ENCODE measurements at places on chromosomes 1 and 21.

DNA sequence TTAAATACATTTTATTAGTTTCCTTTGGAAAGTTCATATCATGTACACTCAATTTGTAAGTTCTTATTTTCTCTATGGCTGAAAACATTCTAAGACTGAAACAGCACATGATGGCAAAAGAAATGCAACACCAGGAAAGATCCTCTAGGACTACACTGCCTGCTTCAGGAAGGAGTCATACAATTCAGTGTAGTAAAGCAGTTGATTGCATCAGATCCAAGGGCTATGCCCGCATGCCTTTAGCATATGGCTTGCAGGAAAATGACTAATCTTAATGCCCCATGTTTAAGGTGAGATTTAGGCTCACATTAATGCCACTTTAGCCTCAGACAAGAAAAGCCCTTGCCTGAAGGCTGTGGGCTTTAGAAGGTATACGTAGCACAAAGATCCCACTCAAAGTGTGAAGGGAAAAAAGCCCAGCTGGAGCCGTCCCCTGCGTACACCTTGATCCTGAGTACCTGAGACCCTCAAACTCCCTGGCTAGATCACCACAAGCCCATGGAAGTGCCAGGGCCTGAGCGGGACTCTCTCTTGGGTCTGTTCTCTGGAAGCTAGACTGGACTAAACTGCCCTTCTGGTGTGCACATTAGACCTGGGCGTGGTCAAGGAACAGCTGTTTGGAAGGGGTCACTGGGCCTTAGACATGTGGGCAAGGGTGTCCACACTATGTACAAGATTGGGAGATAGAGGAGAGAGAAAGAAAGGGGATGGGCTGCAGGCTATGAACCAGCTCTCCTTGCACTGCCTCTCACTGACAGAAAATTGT lies 52.9 kb downstream of the ESRRG start:
- no peak for DNase-seq

GRCh38 chr1:52551507-52552235 lies 1.2 kb downstream of the TUT4 start:
- DNase-seq = no peak

DNA sequence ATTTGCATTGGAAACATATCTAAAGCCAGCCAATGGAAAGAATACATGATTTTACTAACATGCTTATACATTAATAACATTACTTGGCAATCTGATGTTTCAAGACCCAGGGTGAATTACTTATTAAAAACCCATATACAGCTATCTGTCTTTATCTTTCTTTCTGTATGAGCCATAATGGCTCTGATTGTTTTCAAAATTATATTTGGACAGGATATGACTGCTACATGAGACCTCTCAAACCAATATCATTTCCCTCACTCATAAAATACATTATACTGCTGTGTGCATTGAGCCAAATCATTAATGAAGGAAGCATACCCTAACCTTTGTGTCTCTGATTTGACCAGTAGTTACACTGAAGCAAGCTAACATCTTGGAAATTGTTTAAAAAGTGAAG lies 205.9 kb upstream of the DPYD start:
- DNase-seq = no peak

DNA sequence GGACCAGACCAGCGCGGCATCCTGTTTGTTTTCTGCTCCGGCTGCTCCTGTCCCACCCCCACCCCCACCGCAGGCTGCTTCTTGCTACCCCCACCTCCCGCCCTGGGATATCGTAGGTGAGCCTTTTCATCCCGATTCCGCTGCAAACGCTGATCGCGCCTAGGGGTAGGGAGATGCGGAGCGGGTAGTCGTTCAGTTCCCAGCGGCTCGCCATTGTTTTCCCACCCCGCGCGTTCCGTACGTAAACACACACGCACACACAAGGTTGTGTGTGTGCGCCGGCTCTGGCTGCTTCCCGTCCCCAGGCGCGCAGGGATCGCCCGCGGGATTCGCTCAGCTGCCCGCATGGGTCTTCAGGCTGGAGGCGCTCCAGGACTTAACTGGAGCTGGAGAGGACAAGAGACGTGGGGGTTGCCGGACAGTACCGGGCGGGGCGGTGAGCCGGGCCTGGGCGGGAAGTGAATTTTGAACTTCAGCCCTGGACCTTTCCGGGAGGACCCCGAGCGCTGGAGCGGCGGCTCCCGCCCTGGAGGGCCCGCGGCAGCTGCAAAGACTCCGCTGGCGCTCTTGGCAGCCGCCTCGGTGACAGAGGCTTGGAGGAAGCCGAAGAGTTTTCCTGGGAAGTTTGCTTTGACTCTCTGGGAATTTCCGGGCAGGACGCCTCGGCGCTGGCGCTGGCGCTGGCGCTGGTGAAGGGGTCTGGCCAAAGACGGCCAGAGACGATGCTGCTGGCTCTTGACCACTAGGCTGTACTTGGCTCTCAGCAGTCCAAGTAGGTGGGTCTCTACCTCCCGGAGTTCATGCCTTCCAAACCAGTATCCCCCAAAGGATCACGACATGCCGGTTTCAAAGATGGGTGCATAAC lies 1.6 kb downstream of the SOX13 start:
- peak; percentile 43 for DNase-seq

DNA sequence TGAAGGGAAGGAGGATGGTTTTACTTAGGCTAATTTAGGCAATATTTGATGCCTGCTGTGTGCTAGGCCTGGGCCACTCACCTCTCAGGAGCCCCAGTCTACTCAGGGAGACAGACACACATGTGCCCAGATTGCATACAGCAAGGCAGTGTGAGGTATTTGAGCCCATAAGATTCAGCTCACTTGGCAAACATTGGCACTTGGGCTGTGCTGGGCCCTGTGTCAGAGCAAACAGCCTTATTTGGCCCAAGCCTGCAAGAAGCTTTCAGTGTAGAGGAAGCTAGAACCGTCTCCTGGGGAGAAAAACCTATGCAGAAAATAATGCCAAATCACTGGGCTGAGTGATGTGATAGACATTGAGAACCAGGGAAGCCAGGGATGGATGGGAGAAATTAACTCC lies 3.9 kb upstream of the SYNC start:
- no peak for DNase-seq

DNA sequence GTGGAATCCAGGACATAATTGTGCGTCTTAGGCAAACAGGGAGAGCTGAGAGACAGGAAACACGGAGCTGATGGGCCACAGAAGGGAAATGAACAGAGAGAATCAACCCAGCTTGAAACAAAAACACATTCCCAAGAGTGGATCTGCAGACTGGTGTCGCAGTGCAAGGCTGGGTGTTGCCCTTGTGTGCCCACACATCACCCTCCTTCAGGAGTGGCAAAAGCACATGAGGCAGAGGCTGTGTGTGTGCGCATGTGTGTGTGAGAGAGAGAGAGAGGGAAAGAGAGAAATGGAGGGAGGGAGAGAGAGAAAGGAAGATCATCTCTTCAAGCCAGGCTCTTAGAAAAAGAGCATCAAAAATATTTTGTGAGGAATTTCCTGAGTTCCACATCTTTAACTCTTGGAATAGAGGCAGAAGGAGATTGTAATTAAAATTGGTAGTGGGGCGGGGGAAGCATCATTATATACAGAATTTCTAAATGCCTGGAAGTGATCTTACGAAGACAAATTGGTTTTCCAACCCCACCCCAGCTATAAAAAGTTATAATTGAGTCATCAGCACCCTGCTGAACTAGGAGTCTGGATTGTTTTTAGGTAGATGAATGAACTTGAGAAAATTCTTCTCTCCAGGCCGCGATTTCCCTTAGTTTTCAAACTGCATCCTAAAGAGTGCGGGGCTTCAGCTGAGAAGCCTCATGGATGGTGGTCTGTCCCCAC lies 480.7 kb downstream of the NPHP4 start:
- no peak for DNase-seq

DNA sequence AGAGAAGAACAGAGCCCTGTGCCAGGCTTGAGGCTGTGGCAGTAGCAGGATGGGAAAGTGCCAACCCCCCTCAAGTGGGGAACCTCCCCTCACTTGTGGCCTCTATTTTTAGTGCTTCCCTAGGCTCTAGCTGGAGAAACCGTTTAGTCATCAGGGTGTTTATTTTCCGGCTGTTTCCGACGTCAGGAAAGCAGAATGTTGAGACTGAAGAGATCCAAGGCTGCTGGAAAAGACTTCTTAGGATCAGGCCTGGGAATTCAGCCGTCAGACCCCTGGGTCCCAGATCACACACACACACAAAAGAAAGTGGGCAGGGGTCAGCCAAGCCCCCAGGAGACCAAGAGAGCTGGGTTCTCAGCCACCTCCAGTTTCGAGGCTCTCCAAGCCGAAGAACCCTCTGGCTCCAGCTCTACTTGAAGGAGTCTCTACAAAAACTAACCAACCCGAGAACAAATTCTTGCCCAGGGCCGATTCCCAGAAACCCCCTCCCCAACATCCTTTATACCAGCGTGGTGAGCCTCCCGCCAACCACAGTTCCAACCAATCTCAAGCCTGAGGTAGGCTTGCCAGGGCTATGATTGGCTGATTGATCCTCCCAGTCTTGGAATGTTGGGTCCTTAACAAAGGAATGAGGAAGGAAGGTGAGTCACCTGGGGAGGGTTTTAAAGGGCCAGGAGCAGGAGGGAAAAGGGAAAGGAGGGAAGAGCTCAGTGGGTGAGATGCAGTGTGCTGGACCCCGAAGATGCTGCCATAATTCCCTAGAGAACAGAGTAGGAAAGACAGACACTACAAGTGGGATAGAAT lies 2.5 kb upstream of the MEF2D start:
- no peak for DNase-seq

DNA sequence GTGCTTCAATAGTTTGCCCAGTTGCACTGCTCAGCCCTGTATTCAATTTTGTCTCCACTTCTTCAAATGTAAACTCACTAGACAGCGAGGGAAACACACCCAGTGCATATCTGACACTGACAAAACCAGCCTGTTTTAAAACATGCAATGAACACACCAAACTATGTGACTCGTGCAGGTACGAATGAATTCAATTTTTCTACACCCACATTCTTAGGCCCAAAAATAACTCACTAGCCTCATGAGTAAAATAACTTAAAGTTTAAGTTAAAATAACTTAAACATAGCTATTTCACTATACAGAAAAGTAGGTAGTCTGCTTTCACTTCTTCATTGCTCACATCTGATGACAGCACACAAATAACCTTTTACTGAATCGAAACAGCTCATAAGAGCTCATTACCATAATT lies 21.1 kb downstream of the TTC13 start:
- no peak for DNase-seq

GRCh38 chr1:67431156-67431765 lies 1.1 kb upstream of the SERBP1 start:
- no peak for DNase-seq

DNA sequence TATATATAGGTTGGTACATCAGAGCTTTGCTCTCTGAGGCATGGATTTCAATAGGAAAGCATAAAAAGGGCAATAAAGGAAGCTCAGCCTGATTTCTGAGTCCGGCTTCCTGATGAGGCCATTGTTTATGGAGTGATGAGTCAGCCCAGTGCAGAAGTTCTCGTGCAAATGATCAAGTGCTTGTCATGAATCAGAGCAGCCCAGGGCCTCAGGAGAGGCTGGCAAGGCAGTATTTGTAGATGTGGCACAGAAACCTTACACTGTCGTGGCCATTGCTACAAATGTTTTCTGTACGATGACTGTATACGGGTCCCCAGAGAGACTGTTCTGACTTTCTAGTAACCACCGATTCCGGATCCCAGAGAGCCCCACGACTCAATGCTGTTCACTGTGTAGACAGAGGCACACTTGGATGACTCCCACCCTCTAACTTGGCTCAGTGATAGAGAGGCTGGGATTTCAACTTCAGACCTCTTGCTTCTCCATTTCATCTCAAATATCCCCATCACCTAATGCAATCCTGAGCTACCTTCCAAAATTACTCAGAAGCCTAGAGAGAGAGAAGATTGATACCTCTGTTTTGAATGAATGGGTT lies 26.8 kb downstream of the UMODL1 start:
- no peak for DNase-seq

- DNase-seq = no peak
Observed at GRCh38 chr1:185151215-185151614, 5.5 kb downstream of the TRMT1L start.

DNA sequence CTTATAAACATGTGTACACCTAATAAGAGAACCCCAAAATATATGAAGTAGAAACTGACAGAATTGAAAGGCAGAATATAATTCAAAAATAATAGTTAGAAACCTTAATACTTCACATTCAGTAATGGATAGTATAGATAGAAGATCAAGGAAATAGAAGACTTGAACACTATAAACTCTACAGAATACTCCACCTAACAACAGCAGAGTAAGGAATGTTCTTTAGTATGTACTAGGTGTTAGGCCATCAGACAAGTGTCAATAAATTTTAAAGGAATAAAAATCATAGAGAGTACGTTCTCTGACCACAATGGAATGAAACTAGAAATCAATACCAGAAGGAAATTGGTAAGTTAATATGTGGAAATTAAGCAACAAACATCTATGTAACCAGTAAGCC lies 16.6 kb downstream of the ZNF644 start:
- DNase-seq = no peak

Measured in mesothelial cell of epicardium (in vitro differentiated cells).